Stimulated activated CD4-positive, alpha-beta T cell treated with anti-CD3 and anti-CD28 coated beads, Interleukin-1b, Interleukin-23, amount 100 ng/mL, for 1 hour (primary cell): ENCODE measurements at places on chromosomes 7 and 10.

- no peak for DNase-seq
These were observed 3.2 kb downstream of the CYP3A7 start for GRCh38 chr7:99731638-99732374.

DNA sequence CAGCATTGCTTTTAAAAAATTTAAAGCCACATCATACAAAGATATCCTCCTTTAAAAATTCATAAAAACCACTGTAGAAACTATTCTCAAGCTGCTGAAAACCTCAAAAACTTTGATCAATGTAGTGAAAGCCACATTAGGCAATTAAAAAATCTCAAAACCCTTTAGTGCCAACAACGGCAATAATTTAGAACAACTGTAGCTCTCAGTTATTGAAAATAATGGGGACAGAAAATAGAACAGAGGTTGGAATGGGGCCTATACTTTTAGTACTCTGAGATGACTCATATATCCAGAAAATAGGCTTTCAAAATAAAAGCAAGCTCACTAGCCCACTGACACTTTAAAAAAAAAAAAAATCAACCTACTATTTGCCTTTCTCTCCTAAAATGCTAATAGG lies 87.5 kb downstream of the GSAP start:
- no peak for DNase-seq

- no peak for DNase-seq
These were observed 10.1 kb downstream of the OTUD1 start for GRCh38 chr10:23448802-23449570.

DNA sequence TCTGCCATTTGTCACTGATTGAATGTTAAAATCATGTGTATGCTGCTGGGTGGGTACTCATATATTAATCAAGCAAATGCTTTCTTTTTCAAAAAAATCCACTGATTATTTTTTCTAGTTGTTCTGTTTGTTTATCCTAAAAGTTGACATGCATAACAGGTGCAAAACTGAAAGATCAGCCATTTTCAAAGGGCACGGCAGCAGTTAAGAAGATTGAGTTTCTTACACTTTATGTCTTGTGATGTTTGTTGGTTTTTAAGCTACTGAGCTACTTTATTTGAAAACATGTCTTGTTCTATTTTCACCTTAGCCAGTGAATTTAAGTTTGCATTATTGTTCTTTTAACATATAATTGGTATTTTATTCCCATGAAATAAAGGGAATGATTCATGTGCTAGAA lies 45.8 kb downstream of the PPP1R3A start:
- DNase-seq = no peak

DNA sequence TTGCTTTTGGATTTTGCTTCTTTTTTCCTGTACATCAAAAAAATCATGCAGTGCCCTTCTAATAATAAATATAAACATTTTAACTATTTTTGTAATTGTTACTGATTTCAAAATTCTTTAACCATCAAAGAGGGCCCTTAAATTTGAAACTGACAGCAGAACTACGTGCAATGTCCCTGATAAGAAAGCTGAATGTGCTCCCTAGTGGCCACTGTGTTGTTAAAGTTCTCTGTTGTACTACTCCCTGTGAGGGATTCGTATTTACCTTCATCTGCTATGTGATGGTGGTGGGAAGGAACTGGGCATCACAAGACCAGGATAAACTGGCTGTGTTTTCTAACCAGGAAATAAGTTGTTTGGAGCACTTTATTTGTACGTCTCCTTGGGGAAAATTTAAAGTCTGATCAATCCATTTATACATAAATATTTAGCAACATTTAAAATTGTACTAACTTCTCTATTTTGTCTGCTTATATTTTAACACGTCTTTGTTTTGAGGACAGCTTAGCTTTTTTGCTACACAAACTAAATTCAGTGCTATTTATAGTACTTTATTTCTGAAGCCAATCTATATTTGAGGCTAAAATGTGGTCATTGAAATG lies 322.4 kb downstream of the HGF start:
- no peak for DNase-seq

GRCh38 chr10:45418417-45418848 lies 44.4 kb downstream of the ALOX5 start:
- no peak for DNase-seq

- DNase-seq = no peak
These were observed 154.5 kb downstream of the RNF133 start for GRCh38 chr7:122544463-122544862.

DNA sequence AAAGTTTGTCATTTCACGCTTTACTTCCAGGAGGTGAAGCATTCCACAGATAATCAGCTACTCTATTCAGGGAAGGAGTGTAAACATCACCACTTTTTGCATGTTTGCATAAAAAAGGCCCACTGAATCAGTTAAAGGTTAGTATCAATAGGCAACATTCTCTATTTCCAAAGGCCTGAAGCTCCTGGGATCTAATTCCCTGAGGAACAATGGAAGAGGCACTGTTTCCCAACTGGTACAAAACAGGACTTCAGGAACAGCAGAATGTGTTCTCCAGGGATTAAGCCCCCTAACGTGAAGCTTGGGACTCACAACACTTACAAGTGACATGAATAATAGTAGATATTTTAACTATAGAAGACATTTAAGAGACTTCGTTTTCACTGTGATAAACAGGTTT lies 6.1 kb downstream of the LRRN3 start:
- DNase-seq = no peak

GRCh38 chr7:3980300-3980643 lies 679.2 kb downstream of the SDK1 start:
- DNase-seq = no peak

DNA sequence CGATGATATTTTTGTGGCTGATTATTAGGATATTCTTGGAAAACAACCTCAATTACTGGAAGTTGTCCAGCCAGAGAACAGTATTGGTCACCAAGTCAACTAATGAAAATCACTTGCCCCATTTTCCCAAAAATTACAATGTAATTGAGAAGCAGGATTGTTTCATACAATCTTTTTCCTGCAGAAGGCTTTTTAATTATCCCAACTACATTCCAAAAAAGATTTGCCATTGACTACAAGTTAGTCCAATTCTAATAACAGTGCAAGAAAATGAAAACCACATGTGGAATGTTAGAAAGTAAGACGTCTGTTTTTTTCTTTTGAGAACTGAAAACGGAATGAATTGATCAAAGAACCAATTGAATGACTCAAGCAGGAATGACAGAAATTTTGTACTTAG lies 1195.8 kb downstream of the SORCS1 start:
- no peak for DNase-seq

- DNase-seq = no peak
These were observed 123.2 kb downstream of the TACC2 start for GRCh38 chr10:122112021-122112616.

DNA sequence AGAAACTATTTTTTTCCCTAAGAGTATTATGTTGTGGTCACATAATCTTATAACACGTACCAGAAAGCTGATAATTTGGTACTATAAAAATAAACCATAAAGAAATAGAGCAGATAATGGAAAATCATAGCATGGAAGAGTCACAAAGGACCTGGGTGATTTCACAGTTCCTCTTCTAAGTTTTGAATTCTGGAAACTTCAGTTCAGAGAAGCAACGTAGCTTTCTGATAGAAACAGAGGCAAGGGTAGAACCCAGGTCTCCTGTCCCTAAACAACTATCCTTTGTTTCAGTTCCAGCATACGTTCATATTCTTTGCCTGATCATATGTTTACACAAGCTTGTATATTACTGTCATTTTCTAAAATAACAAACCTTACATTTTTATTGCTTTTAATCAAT lies 47.9 kb downstream of the MRC1 start:
- no peak for DNase-seq

DNA sequence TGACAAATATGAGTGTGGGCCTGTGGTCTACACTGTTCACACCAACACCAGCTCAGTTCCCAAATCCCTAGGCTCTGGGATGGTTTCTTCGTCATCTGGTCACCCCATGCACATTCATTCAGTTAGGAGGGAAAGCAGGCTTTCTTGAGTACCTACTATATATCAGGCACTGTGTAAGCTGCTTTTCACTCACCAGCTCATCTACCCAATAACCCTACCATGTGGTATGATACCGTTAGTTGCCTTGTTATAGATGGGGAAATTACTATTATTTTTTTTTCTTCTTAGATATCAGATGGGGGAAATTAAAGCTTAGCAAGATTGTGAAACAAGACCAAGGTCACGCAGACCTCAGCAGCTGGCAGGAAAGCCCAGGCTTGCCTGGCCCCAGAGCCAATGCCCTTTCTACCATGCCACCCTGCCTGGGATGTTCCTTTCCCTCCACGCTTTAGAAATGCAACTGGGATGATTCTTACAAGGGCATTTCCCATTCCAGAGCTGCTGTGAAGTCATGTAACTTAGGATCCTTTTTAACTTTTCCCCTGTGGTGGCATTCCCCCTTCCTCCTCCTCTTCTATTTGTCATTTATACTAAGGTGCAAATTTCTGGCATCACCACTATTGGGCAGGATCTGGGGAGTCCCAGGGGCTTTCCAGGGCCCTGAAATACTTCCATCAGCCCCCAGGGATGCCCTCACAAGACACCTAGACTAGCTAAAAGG lies 93.1 kb upstream of the EFCAB10 start:
- DNase-seq = no peak

DNA sequence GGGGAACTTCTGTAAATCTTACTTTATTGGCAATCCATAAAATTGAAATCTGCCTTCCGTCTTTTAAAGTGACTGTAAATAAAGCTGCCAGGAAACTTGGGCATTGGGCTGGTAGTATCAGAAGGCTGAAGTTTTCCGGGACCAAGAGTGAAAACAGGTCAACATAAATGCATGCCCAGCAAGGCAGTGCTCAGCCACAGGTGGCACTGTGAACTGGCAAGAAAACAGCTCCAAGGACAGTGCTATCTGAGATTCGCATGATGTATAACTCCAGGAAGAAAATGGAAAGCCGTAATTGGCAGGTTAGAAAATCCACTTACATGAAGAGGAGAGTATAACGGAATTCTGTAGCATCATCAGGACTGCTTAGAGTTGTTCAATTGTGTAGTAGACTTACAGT lies 1.9 kb upstream of the INSYN2A start:
- DNase-seq = no peak

DNA sequence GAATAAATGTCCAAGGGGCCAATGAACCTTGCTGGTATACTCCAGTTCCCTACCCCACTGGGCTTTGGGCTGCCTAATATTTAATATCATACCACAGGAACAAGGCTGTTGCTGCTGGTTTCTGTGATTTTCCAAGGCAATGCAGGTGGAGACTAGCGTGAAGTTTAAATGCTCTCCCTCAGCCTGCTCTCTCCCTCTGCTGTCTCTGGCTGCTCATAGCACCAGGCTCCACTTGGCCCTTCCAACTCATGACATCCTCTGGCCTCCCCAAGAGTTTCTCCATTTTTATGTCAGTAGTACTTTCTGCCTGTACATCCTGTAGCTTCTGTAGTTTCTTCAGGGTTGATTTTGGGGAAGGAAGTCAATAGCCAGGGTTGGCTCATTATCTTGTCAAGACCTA lies 103.5 kb downstream of the LHFPL3 start:
- DNase-seq = no peak

DNA sequence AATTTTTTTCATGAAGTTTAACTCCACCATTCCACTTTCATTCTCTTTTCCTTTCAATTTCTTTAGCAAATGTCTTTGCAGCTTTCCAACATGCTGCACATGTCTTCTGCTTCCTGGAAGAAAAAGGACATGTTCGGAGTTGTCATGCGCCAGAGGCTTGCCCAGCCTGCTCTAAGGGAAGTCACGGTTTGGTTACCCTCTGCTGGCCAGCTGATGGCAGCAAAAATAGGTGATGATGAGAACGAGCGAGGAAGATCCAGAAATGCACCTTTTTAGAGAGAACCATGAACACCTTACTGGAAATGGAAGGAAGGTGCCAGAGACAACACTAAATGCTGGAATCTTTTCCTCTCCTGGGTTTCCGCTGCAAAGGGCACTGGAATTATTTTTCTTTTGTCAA lies 4.9 kb upstream of the ZSCAN21 start:
- no peak for DNase-seq

DNA sequence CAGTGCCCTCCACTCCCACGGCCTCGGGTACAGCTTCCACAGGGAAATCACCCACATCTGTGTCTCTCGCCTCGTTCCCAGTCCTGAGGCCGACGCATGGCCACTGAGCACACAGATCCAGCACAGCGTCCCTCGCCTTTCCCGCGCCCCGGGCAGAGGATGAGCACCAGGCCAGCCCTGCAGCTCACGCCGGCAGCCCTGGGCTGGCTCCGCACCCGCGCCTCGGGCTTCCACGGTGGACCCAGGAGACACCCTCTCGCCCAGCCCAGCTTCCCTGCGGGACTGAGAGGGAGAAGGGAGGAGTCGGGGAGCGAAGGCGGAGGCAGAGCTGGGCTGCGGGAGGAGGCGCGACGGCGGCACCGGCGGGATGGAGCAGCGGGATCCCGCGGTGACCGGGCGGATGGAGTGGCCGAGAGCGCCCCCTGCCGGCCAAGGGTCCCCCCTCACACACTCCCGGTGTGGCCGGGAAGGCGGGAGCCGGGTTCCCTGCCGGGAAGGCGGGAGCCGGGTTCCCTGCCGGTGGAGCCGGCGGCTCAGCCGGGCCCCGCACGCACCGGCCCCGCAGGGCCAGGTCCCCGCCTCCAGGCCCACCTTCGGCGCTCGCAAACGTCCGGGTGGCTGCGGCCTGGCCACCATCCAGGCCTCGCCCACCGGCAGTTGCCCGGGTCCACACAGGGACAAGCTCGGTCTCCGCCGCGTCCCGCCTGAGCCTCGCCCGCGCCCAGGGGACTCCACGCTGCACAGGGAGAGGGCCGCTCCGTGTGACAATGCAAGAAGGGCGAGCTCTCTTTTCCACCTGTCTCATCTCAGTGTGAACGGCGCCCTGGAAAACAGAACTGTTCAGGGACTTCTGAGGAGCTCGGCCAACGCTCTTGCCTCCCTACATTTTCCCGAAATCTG lies 110.3 kb upstream of the LANCL2 start:
- DNase-seq = no peak

DNA sequence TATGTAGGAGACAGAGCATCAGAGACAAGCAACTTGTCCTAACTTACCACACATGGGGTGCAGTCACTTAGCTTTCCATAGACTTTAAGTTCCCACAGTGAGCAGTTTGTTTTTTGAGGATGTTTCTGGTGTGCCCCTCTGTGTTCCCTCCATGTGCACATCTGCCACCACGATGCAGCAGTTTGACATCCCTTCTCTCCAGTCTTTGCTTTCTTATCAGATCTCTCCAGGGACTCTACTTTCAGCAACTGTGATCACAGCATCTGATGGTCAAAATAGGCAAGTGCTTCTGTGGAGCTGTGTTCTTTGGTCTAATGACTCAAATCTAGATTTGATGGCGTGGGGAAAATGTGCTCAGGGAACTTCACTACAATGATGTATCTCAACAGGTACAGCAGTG lies 96.5 kb upstream of the NAMPT start:
- DNase-seq = no peak

- DNase-seq = no peak
These were observed 245.9 kb upstream of the HGF start for GRCh38 chr7:82015751-82016150.

DNA sequence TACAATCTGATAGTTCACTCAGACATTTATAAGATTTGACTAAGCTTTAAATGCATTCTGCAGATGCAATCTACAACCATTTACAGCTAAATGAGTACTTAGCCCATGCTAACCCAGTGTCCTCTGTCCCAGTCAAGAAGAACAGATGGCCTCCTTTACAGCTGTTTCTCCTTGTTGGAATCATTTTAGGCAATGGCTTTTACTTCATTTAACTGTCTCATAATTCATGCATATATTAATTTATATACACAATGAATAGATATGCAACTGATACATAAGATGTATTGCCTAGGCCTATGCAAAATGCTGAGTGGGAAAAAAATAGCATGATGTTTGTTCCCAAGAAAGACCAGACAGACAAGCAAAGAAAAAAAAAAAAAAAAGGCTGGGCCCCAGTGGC lies 82.2 kb downstream of the TSPAN12 start:
- no peak for DNase-seq
